ENCODE measurements at places on chromosomes 11 and 22.

DNA sequence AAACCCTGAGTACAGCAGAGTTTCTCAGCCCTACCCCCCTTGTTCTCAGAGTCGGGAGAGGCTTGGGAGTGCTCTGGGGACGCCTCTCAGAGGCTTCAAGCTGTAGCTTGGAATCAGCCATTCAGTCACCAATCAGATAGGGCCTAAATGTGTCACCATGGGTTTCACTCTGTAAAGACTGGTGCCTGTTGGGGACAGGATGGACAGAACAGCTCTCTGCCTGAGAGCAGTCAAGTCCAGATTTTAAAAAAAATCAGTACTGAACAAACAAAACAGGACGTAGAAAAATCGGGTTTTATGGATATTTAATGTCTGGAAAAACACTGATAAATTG, 1.3 kb downstream of the FADD start:
- DNase-seq = no peak

DNA sequence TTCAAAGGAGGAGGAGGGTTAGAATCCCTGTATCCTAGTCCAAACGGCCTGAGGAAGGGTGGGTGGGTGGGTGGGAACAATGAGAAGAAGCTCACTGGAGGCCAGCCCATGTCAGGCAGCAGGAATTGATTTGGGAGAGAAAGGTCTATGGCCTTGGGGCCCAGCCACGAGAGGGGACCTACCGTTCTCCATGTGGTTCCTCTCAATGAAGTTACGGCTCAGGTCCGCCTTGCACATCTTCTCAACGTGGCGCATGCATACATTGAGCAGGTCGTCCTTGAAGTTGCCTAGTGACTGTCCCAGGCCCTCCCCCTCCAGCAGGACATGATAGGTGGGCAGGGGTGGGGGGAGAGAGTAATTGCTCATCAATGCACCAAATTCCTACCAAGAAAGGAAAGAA, 12.4 kb downstream of the TRIM29 start:
- no peak for DNase-seq

DNA sequence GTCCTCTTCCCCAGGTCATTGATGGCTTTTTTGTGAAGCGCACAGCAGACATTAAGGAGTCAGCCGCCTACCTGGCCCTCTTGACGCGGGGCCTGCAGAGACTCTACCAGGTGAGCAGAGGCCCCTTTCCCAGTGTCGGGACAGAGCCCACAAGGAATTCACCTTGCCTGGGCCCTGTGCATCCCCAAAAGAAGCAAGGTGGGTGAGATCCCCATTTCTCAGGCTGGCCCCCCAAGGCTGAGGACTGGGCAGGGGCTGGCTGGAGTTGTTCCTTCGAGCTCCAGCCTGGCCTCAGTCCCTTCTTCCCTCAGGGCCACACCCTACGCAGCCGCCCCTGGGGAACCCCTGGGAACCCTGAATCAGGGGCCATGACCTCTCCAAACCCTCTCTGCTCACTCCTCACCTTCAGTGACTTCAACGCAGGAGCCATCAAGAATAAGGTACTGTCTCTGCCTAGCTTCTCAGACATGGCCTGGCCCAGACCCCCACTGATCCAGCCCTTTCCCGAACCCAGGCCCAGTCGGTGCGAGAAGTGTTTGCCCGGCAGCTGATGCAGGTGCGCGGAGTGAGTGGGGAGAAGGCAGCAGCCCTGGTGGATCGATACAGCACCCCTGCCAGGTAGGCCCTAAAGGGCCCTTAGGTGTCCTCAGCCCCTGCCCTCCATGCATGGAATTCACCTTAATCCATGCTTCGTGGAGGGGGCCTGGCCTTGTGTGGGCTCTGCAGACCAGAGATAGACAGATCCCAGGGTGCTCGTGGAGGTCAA, 4.7 kb downstream of the MUS81 start:
- no peak for DNase-seq

DNA sequence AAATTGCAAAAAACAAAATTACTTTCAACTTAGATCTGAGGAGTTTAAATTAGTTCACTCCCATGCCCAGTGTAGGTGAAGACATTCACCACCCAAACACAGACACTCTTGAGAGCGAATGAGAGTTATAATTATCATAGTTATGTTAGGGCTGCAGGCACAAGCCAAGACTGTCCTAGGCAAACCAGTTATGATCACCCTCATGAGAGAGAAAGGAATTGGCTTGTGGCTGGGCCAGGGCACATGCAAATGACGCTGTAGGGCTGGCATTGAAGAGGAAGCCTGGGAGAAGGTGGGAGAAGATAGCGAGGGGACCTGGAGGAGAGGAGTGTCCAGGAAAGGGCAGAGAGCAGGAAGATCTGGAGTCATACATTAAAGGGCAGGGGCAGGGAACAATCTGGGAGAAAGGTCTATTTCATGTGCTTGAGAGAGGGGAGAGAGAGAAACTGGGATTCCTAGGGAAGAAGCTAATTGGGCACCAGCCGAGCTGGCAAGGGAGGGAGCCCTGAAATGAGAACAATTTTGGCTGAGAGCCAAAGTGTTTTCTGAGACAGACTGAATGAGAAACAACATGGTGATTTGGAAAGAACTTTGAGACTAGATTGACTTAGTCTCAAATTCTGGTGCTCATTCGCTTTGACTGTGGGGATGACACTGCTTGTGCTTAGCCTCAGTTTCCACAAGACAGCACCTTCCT, 279.9 kb downstream of the KIRREL3 start:
- DNase-seq = no peak

- no peak for DNase-seq
These were observed 82.3 kb downstream of the RASSF10 start for GRCh38 chr11:13091373-13091772.

DNA sequence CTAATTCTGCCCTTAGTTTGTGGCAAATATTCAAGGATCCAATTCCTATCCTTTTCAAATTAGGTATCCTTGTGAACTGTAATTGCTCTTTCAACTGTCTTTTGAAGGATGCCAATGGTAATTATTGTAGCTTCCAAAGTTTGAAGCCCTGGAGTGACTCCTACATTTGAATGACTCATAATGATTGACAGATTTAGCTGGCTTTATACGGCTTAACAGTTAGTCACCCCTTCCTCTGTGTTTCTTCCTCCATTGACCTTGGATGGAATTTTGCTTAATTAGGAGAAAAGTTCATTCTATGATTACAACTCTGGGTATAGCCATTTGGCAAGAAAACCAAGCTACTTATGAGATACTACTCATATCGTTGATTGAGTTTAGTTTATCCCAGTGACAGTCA, 639.3 kb upstream of the KIRREL3 start:
- no peak for DNase-seq

- no peak for DNase-seq
These were observed 61.3 kb downstream of the RTL6 start for GRCh38 chr22:44436736-44437135.

- DNase-seq = no peak
These were observed 55.9 kb downstream of the ZC3H12C start for GRCh38 chr11:110148775-110149744.

GRCh38 chr11:98710986-98711385, 309.8 kb upstream of the CNTN5 start:
- DNase-seq = no peak

Measured in stimulated activated CD8-positive, alpha-beta memory T cell treated with anti-CD3 and anti-CD28 coated beads, Interleukin-4, amount 100 ng/mL, for 4 hours (primary cell).